ENCODE measurements at places on chromosomes 4 and X. TPM values are rescaled to one million over a fixed set of nuclear protein-coding genes. Genes with fewer than 3 reads are reported as not detected.

NXF2B gene
- not detected for total RNA-seq

C4orf36 gene
- 0.49 TPM for total RNA-seq

PHOX2B gene
- not detected for total RNA-seq

FGD1 gene
- 5.6 TPM for total RNA-seq

DIPK2B gene
- total RNA-seq: 154 TPM

NSDHL gene
- 25.1 TPM for total RNA-seq

ART3 gene
- 0.07 TPM for total RNA-seq

LANCL3 gene
- total RNA-seq: 3.5 TPM

LNX1 gene
- total RNA-seq: 3.0 TPM

REPS2 gene
- 1.00 TPM for total RNA-seq

FGF5 gene
- 0.20 TPM for total RNA-seq

IL1RAPL1 gene
- 0.59 TPM for total RNA-seq

CFAP299 gene
- total RNA-seq: not detected

DMP1 gene
- total RNA-seq: not detected

CSAG1 gene
- not detected for total RNA-seq

CTAG1A gene
- not detected for total RNA-seq

FGFBP2 gene
- not detected for total RNA-seq

AFF2 gene
- total RNA-seq: 0.13 TPM

PPEF2 gene
- not detected for total RNA-seq

TMEM192 gene
- total RNA-seq: 16.3 TPM

ZFP92 gene
- 0.10 TPM for total RNA-seq

STIM2 gene
- 20.4 TPM for total RNA-seq

TMEM33 gene
- 47.4 TPM for total RNA-seq

Data from mammary microvascular endothelial cell (primary cell).